ENCODE measurements at places on chromosomes 7 and 10.

- no peak for DNase-seq
Measured at GRCh38 chr10:125148528-125148927, 11.8 kb downstream of the CTBP2 start.

GRCh38 chr10:120997756-120998155 lies 146.6 kb downstream of the WDR11 start:
- no peak for DNase-seq

GRCh38 chr7:24860611-24861010 lies 103.3 kb upstream of the GSDME start:
- no peak for DNase-seq

- DNase-seq = peak; percentile 31
Measured at GRCh38 chr10:97321032-97321803, 2.1 kb downstream of the FRAT1 start.

GRCh38 chr10:58027426-58027825 lies 240.3 kb downstream of the IPMK start:
- DNase-seq = no peak

- no peak for DNase-seq
Measured at GRCh38 chr10:68231817-68232251, at the start of gene ATOH7. TSS of gene ATOH7 (minus strand) at chr10:68232113. CDS start at chr10:68231677, 436 bp downstream.

DNA sequence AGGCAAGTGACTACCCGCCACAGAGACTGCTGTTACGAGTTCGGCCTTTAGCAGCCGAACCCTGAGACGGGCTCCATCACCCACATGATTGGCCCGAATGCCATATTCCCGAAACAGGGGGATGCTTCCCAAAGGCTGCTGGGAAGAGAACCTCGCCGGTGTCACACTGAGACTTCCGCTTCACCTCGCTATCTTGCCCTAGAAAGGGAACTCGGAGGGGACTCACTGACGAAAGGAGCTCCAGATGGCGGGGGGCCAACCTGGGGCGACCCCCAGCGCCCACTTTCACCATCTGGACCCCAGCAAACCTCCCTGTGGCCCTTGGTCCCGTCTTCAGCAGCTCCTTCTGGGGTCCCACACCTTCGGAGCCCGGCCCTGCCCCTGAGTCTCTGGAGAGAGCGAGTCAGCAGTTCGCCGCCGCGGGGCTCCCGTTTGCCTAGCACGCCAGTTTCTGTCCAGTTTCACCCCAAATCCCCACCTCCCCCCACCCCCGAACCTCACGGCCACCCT lies 529 bp downstream of the HPS1 start:
- DNase-seq = peak; percentile 67

- no peak for DNase-seq
Measured at GRCh38 chr10:30813872-30814481, 184.4 kb upstream of the LYZL2 start.

DNA sequence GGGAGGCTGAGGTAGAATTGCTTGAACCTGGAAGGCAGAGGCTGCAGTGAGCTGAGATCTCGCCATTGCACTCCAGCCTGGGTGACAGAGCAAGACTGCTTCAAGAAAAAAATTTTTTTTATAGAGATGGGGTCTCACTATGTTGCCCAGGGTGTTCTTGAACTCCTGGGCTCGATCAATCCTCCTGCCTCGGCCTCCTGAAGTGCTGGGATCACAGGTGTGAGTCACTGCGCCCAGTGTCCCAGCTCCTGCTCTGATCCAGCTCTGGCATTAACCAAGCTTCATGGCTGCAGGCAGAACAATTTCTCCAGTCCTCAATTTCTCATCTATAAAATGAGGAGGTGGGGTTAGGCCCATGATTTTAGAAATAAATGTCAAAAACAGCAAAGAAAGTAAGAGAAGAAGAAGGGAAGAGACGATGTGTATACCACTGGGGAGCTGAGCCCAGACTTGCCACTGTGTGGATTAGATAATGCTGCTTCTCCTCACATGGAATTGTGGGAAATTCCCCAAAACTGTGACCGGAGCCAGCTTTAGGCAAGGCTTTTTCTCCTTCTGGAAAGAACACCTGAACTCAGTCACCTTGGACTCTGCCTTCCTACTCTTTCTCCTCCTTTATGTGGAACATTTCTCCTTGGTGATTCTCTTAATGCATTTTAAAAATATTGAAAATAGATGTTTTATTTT lies 25.5 kb downstream of the IL15RA start:
- no peak for DNase-seq

GRCh38 chr10:74186678-74187077 lies 35.7 kb downstream of the ADK start:
- no peak for DNase-seq

DNA sequence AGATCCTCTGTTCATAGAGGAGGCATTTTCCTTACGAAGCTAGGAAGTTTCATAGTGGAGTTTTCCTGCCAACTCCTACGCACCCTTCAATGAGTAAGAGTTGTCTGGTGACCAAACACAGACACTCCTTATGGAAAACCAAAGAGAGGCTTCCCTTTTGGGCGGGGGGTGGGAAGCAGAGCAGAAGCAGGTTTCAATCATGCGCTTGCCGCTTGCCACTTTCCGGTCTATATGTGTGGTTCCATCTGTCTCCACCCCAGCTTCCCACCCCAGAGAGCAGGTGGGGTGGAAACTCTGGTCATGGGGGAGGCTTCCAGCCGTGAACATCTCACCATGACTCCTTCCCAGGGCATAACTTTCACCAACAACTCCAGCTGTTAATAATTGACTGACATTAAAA lies 68.8 kb upstream of the GRB10 start:
- DNase-seq = no peak
